NCI-H460 (cell line): ENCODE measurements at places on chromosomes 1 and 21. TPM values are rescaled to one million over a fixed set of nuclear protein-coding genes. Genes with fewer than 3 reads are reported as not detected.

GRCh38 chr21:37564924-37565529 lies 198.5 kb downstream of the DYRK1A start:
- DNase-seq, result peak; percentile 32

DNA sequence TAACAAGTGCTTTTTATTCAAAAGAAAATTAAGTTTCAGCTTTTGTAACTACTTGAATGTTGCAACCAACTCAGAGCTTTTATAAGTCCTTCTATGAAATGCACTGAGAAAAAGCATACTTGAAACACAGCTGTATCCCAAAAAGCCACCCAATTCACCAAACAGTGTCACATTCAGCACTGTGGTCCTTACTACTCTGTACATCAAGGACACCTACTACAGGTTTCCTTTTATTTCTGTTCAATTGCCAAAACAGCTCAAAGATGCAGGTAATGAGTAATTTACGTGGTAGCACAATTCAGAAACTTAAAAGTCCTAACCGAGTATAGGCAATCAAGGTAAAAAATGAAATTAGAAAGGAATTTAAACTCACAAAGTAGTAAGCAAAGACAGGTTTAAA lies 2.5 kb downstream of the EIF4G3 start:
- DNase-seq, result no peak

- DNase-seq, result no peak
Measured at GRCh38 chr21:25913479-25913878, 178.7 kb downstream of the GABPA start.

- no peak for DNase-seq
Measured at GRCh38 chr1:89525169-89525855, 683 bp downstream of the LRRC8B start.

Gene RXRG
- total RNA-seq, result not detected in 2 replicates
